Stimulated activated CD8-positive, alpha-beta memory T cell treated with anti-CD3 and anti-CD28 coated beads, Interleukin-4, amount 100 ng/mL, for 1 hour (primary cell): ENCODE measurements at places on chromosomes 11 and 22.

DNA sequence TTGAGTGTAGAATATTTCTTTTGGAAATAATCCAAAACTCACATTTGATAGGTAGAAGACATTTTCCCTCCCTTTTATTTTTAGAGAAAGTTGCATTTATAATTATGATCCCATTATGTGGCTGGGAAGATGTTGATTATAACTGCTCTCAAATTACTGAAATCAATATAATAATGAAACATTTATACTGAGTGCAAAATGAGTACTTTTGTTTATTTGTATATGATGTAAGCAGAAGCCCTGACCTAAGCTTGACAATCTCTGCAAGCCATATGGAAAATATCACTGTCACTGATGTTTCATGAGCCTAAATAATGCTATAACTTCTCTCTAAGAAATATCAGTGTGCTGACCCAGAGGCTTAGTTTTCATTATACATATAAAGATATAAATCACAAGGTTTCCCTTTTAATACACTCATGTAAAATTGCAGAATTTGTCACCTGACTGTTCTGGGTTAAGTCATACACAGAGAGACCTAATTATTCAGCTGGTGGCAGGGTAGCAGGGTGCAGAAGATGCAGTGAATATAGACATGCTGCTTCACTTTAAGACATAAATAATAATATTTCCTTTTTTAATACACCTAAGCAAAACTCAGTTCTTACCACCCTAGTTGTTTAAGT is 99.2 kb downstream of the BBOX1 start:
- no peak for DNase-seq

DNA sequence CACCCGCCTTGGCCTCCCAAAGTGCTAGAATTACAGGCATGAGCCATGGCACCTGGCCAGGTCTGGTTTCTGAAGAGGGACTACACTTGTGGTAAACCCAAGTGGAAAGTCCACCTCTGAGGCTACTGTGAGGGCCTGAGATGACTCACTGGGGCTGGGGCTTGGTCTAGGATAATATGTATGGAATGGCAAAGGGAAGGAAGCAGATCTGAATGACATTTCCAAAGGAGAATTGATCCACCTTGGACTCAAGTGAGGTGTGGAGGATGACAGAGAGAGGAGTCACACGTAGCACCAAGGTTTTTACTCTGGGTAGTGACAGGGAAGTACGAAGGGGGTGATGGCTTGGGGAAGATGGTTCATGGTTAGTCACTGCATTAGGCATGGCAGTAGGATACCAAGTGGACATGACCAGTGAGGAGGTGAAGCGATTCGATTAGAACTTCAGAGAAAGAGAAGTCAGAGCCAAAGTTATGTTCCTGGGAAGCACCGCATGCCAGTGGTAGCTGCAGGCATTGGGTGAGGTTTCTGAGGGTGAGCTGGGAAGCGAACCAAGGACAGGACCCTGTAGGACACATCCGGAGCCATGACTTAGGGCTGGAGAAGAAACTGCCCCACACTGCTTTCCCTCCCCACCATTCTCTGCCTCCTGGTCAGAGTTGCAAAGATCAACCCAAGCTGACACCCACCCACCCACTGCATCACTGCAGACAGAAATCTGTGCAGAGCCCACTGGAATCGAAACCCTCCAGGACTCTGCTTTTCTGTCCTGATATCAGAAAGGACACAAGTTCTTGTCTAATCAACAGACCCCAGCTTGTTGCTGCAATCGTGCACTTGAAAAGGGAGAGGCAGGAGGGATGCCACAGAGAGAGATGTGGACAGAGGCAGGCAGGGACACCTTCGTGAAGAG is 13.0 kb upstream of the BCL9L start:
- DNase-seq: no peak

DNA sequence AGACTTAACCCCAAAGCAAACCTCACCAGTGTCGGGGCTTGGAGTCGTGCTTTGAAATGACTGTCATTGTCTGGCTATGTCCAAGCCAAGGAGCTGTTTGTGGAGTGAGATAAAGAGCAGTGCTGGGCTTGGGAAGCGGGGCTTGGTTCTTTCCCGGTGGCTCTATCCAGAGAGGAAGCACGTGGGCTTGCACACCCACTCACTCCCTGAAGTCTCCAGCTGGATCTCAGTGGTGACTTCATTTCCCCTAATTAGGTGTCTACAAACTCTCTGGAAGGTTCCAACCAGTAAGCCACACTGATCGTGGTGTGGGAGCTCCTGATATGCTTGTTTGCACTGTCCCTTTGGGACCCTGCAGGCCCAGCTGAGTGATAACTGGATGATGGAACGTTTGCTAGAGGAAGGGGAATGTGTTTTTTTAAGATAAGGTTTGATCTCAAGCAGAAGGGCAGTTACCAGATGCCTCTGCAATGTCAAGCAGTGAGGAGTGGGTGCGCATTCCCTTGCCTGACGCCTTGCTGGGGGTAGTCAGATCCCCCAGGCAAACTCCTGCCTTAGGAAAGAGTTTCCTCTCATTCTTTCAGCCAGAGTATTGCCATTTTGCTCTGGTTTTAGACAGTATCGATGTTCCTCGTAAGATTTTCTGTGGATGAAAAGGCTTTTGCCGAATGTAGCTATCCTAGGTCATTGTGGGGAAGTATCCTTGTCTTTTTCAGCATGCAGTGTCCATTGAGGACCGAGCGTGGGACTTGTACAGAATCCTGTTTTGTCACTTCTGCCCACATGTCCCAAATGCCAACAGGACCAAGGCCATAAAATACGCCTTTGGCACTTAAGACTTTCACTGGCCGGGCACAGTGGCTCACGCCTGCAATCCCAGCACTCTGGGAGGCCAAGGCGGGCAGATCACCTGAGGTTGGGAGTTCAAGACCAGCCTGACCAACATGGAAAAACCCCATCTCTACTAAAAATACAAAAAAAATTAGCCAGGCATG is 90.9 kb downstream of the MICAL2 start:
- DNase-seq: no peak

DNA sequence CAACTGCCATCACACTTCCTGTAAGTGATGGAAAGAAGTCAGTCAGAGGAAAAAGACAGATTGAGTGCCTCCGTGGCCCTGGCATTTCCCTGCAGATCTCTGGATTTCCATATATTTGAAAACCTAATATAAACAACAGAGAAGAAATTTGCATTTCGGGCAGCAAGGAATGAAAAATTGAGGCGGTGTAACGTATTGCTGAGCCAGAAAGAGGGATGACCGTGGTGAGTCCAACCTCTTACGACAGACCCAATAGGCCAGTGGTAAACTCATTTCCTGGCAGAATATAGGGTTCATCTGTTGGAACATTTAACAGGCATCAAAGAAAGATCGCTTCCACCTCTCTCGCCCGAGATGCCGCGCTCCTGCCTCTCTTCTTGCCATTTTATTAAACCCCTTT is 336.5 kb downstream of the MIAT start:
- no peak for DNase-seq

- DNase-seq: no peak
These were observed 1430.1 kb downstream of the LRRC4C start for GRCh38 chr11:40029391-40029790.

- DNase-seq: no peak
These were observed 93.8 kb upstream of the DDI1 start for GRCh38 chr11:103942646-103943045.

DNA sequence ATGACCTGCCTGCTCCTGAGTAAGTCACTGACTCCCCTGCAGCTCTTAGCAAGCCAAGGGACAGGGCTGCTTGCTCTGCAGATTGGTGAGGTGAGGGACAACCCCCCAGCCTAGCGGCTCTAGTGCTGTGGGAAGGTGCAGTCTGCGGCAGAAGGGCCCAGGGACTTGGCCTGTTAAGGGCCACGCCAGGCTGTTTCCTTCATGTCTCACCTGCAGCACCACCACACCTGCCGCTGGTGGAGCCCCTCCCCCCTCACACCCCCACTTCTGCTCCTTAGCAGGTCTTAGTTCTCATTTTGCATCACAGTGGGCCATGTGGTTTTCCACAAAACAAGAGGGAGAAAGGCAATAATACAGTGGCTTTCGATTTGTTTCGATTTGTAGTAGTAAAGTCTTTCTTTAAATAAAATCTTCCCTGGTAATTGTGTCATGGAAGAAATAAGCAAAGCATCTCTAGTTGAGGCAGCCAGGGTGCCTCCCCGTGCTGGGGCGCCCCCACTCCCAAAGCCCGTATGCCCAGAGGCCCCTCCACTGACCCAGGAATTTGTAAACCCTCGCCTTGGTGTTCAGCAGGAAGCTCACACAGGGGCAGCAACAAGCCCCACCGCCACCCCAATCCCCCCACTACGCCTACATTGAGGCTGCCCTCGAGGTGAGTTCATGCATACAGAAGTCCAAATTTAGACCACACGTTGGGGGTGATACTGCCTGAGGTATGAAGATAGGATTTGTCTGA is 86.5 kb upstream of the CLDN5 start:
- no peak for DNase-seq

- no peak for DNase-seq
These were observed 22.4 kb upstream of the FLRT1 start for GRCh38 chr11:64013141-64013896.

- DNase-seq: no peak
These were observed 108.2 kb upstream of the CCDC90B start for GRCh38 chr11:83394331-83394730.

DNA sequence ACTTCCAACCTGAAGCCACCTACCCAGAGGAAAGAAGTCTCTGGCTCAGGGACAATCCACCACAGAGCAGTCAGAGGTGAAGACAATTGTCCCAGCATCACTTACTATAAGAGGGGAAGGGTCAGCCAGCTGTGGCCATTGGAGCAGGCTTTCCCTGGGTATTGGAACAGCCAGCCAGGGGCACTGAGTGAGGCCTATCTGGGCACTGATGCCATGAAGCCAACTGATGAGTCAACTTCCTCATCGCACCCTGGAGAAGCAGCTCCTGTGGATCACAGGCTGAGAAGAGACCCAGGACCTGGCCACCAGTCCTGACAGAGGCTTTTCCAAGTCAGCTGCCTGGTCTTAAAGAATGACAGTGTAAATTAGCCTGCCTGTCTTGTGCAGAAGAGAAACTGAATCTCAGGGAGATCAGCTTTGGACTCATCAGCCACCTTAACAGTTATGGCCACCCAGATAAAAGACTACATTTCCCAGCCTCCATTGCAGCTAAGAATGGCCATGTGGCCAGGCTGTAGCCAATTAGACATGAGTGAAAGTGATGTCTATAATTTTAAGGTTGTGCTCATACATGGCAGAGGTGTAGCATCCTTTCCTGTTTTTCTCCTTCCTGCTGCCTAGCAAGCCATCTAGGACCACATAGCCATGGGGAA is 19.0 kb downstream of the CHST1 start:
- DNase-seq: no peak

DNA sequence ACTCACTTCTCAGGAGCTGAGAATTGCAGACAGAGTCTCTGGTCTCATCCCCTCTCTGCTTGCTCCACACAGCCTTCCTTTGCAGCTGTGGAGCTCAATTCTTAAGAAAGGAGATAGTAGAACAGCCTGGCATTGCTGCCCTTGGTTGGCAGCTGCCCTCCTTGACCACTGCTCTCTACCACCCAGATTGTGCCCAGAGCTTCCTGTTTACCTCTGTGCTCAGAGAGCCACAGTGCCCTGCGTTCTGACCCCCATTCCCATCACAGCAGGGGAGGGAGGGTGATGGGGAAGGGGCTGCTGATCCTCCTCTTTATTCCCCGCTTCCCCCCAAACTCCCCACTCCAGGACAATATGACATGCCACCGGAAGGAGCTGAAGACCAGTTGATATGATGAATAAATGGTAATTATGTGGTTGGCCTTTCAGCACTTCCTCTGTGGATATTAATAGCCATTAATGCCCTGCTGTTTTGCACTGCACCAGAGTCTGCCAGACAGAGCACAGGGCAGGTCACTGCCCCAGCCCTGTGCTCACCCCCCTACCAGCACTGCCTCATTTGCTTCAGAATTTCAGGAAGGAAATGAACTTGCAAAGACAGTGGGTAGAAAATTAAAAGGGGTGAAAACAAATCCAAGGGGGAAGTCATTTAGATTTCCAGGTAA is 426.8 kb upstream of the CADM1 start:
- DNase-seq: no peak

DNA sequence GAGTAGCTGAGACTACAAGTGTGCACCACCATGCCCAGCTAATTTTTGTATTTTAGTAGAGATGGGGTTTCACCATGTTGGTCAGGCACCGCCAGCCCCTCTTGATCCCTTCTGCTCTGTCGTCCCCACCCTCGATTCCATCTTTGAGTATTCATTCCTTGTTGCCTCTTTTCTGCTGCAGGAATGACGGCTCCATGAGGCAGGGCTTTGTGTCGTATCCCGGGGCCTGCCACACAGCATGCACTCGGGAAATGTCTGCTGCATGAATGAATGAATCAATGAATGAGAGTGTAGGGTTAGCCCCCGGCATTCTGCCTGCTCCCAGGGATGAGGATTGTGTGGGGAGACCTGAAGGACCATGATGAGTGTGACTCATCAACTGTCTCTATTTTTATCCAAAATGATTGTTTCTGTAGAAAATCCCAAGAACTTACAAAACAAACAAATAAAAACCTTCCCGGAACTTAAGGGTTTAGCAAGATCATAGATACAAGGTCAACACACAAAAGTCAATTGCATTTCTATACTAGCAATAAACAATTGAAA is 54.6 kb upstream of the SLC22A12 start:
- DNase-seq: no peak

DNA sequence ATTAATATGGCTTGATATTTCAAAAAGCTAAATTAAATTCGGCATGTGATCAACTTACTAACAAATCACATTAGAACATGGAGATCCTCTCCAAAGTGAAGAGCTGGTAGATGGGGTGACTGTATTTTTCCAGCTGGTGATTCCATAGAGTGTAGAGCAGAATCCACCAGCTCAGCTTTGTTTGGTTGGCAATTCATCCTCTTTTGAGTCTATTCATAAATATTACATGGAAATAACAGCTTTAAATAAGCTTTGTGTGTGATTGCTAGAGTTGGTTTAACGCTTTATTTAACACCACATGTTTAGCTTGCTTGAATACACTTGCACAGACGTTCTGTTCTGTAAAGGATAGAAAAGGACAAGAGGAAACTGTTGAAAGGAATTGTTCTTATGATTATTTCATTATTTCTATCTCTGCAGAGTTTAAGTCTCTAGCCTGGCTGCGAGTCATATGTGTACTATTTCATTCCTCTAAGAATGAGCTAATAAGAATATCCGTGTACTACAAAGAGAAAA is 738.3 kb upstream of the KIRREL3 start:
- no peak for DNase-seq

GRCh38 chr11:48172818-48173609 is 43.6 kb upstream of the OR4B1 start:
- DNase-seq: peak; percentile 21

- no peak for DNase-seq
These were observed 1.3 kb downstream of the PAFAH1B2 start for GRCh38 chr11:117145393-117145761.
